ENCODE measurements at places on chromosomes 4 and X.

- no peak for DNase-seq
Measured at GRCh38 chr4:8472689-8473197, 32.2 kb downstream of the TRMT44 start.

GRCh38 chrX:1153940-1154339, 58.5 kb downstream of the CRLF2 start:
- DNase-seq, result no peak

DNA sequence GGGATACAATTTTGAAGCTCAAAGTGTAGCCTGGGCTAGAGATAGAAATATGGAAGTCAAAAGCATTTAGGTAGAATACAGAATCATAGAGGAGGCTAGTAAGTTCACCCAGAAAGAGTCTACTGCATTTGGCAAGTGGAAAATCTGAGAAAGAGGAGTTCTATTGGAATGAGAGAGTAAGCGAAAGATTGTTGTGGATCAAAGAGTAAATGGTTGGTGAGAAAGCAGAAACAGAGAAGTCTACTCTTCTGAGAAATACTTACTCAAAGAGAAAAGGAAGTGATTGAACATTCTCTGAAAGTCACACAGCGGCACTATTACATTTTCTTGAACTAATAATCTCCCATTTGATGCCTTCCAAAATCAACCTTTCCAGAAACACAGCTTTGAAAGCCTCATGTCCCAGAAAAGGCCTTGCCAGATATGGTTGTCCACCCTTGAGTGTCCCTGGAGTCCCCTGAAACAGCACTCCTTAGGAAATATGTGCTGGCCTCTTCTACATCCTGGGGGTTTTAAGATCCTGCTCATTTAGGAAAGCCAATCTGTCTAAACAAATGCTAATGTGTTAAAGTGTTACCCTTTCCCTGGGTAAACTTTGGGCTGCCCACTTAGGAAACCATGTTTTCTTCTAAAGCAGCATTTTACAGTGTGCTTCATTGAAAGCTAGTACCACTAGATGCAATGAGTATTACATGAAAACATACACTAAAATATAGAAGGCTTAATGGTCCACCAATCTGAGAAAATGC, 132.6 kb downstream of the INPP4B start:
- no peak for DNase-seq

DNA sequence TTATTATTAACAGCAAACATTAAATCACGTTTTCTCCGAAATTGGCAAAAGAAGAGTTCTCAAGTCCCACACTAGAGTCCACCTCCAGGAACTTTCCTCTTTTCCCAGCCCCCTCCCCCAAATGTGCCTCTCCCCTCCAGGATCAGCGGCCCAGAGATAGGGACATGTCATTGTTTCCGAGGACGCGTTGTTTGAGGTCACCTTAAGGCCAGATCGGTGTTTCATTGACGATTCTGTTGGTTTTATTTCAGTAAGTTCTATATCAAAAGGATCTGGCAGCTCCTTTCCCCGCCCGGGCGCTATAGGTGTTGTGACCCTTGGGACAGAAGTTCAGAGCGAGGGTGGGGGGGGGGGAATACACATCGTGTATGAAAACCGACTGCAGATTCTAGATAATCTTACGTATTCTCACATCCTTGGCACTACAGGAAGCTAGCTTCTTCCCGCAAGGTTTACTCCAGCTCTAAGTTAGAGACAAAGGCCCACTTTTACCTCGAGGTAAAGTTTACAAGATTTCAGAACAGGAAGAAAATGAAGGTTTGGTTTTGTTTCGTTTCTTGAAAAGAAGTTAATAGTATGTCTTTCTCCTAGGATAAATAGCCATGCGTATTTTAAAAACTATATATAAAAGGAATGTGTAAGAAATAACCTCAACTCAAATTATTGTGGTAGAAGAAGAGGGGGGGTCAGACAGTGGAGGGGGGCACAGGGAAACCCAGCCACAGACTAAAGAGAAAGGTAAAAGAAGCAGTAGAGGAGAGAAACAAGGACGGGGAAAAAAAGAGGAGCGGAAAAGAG, 739 bp upstream of the MSX1 start:
- no peak for DNase-seq

DNA sequence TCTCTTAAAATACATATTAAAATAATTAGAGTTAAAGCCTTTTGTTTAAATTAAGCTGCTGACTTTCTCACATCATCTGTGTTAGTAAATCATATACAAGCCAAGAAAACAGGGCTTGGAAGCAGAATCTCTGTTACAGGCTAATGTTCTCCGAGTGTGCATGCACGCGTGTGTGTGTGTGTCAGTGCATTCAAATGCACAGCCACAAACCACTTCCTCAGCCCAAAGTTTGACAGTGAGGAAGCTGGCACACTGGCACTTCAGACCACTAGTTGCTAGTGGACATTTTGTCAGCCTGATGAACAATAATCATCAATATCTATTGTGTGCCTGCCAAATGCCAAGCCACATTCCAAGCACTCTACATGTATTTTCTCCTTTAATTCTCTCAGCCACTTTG, 5.6 kb downstream of the MAOB start:
- no peak for DNase-seq

DNA sequence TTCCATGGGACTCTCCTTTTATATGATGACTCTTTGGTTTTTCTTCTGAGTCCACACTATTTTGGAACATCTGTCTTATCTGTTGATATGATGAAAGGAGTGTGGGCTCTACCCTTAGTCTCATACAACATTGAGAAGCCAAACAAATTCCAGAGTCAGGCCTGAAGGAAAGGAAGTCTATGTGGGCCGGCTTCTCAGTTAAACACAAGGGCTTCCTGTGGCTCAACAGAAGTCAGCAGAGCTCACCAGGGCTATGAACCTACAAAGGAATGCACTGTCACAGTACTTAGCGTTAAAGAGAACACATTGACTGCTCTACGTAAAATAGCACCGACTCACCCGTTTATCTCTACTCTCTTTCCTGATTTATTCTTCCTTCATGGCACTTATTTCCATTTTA, 641.0 kb upstream of the FRG1 start:
- no peak for DNase-seq

GRCh38 chrX:112857478-112857878, 16.8 kb upstream of the AMOT start:
- no peak for DNase-seq

All from stimulated activated CD4-positive, alpha-beta T cell treated with anti-CD3 and anti-CD28 coated beads, Interleukin-12 subunit alpha, Interleukin-12 subunit beta, amount 100 ng/mL, for 4 hours (primary cell).